ENCODE measurements at places on chromosomes 1 and 21.
A peak's percentile ranks its signal among the peaks of the same experiment; 100 is the strongest.

- DNase-seq = no peak
Observed at GRCh38 chr1:184426278-184426674, 39.4 kb downstream of the C1orf21 start.

DNA sequence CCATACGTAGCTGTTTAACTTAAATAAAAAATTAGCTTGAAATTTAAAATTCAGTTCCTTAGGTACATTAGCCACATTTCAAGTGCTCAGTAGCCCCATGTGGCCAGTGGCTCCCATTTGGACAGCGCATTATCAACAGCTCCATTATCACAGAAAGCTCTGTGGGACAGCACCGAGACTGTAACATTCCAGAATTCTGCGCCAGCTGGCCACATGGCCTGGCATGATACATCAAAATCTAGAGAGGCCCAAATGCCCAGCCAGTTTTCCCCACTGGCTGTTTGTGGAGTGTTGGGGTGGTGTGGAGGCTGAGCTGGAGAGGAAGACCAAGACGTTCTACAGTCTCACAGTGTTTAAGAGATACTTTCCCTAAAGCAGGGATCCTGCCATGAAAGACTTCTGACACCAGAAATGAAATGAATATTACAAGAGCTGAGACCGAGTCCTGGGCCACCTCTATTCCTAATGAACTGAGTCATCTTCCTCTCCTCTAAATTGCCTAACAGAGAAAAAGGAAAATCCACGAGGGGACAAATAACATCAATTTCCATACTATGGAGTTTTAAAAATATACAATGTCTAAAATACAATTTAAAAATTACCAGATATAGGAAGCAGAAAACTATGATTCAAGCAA lies 27.3 kb upstream of the ACTA1 start:
- no peak for DNase-seq

DNA sequence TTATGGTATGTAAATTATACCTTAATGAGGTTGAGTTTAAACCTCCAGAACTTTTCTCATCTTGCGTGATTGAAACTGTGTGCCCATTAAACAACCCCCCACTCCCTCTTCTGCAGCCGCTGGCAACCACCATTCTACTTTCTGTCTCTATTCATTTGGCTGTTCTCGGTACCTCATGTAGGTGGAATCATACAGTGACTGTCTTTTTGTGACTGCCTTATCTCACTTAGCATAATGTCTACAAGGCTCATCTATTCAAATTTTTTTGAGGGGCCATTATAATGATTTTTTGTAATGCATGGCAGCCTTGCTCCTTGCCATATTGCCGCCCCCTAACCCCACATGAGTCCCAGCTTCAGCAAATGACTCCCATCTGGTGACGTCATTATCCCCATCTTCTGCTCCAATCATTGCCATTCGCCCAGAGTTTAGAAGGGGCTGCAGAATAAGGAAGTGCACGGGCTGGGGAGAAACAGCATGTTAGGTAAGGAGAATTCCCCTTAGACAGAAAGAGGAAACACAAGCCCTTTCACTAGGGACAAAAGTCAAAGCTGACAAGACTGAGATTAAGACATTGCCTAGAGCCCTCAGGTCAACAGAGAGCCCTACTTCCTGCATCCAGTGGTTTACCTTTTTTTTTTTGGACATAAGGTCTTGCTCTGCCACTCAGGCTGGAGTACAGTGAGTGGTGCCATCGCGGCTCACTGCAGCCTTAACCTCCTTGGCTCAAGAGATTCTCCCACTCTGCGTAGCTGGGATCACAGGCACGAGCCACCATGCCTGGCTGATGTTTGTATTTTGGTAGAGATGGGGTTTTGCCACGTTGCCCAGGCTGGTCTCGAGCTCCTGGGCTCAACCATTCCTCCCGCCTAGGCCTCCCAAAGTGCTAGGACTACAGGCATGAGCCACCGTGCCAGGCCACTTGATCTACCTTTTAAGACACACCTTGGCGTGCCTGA lies 78.4 kb upstream of the ERRFI1 start:
- DNase-seq = no peak

- DNase-seq = no peak
Observed at GRCh38 chr1:107362468-107363140, 221.8 kb downstream of the NTNG1 start.

- DNase-seq = no peak
Observed at GRCh38 chr1:238063454-238063853, 172.7 kb upstream of the ZP4 start.

DNA sequence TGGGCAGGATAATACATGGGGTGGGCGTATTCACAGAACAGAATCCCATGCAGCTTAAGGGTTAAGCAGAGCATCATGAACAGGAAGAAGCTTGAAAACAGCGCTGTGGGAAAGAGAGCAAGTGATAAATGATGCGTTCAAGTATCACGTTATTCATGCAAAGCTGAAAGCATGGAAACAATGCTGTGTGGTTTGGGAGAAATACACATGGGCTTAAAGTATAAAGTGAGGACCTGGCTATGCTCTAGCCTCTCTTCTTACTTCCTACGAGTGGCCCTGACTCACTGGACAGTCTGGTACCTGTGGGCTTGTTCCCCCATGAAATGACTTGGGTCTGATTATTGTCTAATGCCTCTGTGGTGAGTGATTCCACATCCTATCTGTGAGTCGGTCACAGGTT lies 25.7 kb downstream of the TMPRSS2 start:
- DNase-seq = no peak

DNA sequence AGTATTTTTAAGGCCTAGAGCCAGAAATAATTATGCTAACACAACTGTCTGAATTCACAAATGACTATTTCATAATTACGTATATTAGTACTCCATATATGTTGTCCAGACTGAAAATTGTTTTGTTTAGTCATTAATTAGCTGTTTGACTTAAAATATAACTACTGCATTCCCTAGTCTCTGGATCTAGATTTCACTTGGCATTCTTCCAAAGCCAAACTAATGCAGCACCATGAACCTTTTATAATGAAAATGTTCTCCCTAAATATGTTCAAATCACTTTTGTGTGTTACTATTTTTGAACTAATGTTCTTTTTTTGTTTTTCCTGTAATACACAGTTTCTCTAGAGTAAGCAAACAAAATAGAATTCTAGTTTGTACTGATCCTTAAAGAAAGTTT lies 46.1 kb downstream of the CAMTA1 start:
- no peak for DNase-seq

DNA sequence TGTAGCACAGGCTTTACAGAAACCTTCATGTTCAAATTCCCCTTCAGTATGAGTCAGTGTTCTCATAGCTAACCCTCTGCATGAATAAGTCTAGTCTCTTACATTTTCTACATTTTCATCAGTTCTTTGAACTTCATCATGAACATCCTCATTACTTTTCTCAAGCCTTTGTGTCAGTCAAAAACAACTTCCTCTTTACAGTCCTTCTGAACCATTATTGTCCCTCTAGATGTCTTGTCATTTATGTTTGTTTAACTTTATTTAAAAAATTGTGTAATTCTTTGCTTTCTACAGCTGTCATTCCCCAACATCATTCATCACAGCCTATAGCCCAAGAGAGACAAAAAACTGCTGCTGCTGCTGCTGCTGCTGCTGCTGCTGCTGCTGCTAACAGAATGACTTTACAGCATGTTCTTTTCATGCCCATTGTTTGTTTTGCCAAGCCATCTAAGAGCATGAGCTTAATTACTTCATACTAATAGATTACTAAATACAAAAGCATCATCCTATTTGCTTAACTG lies 133.1 kb downstream of the LRRC40 start:
- DNase-seq = no peak

DNA sequence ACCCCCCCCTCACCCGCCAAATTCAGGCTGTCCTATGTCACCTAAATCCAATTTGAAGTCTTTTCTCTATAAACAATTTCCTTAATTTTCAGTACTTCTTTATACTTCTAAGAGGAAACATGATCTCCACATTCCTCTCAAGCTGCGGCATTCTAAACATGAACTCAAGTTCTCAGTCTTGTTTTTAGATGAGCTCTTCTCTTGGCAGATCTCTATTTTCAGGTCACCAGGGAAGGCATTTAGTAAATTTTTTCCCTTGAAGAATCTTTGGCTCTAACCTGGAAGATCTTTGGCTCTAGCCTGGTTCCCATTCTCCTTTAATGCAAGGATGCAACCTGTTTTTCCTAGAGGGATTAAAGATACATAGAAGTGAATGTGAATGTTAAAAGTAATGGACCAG lies 193.4 kb downstream of the ATG4C start:
- no peak for DNase-seq

- no peak for DNase-seq
Observed at GRCh38 chr1:186073697-186074096, 301.4 kb downstream of the TPR start.

GRCh38 chr1:91501523-91501851 lies 836 bp downstream of the CDC7 start:
- DNase-seq = no peak

- no peak for DNase-seq
Observed at GRCh38 chr21:33101300-33101911, 31.5 kb downstream of the OLIG1 start.

DNA sequence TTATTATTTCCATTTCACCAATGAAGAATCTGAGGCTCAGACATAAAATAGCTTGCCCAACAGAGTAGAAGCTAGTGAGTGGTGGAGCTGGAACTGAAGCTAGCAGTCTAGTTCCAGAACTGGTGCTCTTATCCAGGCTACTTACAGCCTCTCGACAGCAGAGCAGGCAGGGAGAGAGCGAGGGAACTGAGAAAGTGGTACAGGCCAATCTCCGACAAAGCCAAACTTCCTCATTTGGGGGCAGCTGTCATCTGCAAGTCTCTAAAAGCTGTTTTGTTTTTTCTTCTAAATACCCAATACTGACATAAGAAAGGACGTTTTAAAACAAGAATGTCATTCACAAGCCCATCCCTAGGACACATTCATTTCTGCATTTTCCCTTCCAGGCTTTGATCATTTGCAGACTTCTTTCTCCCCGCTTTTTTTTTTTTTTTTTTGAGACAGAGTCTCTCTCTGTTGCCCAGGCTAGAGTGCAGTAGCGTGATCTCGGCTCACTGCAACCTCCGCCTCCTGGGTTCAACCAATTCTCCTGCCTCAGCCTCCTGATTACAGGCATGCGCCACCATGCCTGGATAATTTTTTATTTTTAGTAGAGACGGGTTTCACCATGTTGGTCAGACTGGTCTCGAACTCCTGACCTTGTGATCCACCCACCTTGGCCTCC lies 20.0 kb downstream of the YIPF1 start:
- DNase-seq = no peak

- DNase-seq = no peak
Observed at GRCh38 chr1:225881081-225881958, 860 bp downstream of the TMEM63A start.

GRCh38 chr1:206693029-206693428 lies 8.3 kb downstream of the MAPKAPK2 start:
- DNase-seq = no peak

- DNase-seq = no peak
Observed at GRCh38 chr1:107076841-107077240, 20.4 kb downstream of the PRMT6 start.

DNA sequence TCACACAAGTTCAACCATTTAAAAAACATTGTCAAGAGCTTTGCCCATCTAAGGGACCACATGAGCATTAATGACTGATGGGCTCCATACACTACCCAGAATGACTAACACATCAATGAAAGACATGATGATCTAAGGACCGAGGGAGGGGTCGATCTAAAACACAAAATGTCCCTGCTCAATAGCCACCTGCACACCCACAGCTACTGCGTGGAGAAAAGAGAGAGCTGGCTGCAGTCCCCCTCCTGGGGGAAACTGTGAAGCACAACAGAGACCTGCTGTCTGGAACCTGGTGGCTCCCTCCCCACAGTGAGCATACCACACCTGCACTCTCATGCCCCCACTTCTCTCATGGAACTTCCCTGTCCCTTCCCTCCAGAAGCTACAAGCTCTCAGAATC lies 130.1 kb upstream of the ERG start:
- DNase-seq = peak; percentile 18

- DNase-seq = no peak
Observed at GRCh38 chr1:196897158-196897828, 9.4 kb downstream of the CFHR4 start.

DNA sequence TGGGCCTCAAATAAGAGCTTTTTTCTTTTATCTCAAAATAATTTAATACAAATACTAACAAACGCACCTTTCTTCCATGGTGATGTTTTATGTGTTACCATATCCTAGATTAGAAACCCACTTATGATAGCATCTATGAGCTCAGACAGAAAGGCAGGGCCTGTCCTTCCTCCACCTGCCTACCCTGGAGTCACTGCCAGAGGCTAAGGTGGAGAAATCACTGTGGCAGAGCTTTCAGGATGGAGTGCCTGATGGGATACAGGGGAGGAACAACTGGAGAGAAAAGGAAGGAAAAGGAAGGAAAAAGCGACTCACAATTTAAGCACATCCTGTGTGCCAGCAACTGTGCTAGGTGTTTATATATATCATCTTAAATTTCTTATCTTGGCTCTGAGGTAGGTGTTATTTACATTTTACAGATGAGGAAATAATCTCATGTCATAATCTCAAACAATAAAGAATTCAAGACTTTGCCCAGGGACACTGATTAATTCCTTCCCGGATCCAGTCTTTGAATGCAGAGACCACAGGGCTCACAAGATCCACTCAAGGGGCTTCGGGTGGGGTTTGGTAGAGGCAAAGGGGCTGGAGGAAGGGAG lies 45.4 kb downstream of the RCAN1 start:
- DNase-seq = no peak

DNA sequence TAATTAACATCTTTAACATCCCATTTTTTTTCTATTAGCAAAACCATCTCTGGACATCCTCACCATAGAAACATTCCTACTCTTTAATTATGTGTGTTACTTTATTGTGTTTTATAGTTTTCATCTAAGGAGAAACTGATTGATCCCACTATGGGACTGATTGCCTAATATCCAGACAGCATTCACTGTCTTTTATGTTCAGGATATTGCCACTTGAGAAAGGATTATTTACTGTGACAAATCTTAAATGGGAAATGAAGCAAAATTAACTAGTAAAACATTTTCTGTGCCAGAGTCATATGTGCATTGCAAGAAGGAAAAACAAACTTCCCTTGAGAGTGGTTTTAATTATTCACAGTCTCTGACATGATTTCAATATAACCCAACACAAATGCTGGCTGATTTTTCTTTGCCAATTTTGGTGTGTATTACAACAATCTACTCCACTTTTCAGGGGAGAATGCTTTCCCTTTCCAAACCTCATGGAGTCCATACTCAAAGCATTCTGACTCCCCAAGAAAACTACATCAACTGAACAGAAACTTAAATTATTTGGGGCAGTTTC lies 15.8 kb upstream of the RGS13 start:
- DNase-seq = no peak

DNA sequence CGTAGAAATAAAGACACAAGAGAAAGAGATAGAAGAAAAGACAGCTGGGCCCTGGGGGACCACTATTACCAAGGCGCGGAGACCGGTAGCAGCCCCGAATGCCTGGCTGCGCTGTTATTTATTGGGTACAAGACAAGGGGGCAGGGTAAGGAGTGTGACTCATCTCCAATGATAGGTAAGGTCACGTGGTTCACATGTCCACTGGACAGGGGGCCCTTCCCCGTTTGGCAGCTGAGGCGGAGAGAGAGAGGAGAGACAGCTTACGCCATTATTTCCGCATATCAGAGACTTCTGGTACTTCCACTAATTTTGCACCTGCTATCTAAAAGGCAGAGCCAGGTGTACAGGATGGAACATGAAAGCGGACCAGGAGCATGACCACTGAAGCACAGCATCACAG lies 4.1 kb upstream of the TPRG1L start:
- no peak for DNase-seq

All from Jurkat, Clone E6-1 (cell line).